ENCODE measurements at places on chromosomes 12 and 14.
A peak's percentile ranks its signal among the peaks of the same experiment; 100 is the strongest.

DNA sequence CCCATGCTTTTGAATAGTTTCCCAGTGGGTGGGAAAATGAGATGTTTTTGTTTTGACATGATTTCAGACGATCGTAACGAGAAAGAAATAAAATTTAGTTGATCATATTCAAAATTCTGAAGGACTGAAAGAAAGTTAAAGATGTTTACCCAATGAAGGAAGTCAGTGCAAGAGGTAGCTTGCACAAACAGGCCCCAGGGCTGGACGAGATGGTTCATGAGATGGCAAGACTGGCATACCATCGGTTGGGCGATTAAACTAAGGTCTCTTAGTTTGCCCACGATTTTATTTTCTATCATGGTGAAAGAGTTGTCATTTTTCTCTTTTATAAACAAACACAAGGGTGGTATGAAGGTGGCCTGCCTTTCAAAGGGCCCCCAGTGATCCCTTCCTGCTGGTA, 124.5 kb upstream of the TBX5 start:
- DNase-seq: no peak

- DNase-seq: no peak
Observed at GRCh38 chr14:81331229-81332021, 68.7 kb downstream of the STON2 start.

- no peak for DNase-seq
Observed at GRCh38 chr14:38186216-38186615, 21.5 kb upstream of the SSTR1 start.

DNA sequence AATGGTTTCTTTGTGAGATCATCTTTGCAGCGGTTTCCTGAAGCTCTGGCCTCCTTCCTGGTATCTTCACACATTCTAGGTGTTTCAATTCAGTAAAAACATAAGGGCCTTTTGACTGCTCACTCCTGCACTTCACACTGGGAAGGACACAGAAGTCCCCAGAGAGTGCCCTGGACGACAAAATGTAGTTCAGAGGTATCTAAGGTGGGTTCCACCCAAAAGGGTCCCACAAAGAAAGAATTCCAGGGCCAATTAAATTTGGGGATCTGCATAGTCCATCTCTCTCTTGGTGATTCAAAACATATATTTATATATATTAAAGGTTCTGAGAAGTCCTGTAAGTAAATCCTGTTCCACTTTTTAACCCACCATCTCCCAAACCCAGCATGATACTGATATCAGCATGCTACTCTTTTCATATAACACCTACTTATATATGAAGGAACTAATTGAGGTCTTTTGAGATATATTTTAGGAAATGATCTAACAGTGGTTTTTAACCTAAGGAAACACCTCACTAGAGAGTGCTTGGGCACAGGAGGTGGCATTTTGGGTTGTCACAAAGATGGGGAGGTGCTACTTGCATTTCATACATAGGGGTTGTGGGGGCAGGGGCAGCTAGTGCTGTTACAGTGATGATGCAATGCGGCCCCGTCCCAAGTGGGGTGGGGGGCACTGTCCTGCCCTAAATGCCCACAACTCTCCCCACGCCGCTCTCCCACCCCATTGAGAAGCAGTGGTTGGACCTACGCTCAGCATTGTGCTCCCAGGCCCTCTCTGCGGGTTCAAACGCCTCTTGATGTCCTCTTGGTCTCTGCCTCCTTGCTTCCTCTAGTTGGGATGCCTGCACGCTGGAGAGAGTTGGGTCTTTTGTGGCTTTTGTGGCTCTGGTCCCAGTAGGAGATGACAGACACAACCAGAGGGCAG, 109.4 kb downstream of the ARF6 start:
- no peak for DNase-seq

- no peak for DNase-seq
Observed at GRCh38 chr12:5908251-5908650, 36.8 kb downstream of the ANO2 start.

GRCh38 chr12:104547235-104547634, 90.5 kb downstream of the CHST11 start:
- DNase-seq: no peak

- no peak for DNase-seq
Observed at GRCh38 chr14:35506927-35507326, 27.0 kb upstream of the INSM2 start.

GRCh38 chr12:90741611-90742010, 213.4 kb downstream of the CCER1 start:
- DNase-seq: no peak

DNA sequence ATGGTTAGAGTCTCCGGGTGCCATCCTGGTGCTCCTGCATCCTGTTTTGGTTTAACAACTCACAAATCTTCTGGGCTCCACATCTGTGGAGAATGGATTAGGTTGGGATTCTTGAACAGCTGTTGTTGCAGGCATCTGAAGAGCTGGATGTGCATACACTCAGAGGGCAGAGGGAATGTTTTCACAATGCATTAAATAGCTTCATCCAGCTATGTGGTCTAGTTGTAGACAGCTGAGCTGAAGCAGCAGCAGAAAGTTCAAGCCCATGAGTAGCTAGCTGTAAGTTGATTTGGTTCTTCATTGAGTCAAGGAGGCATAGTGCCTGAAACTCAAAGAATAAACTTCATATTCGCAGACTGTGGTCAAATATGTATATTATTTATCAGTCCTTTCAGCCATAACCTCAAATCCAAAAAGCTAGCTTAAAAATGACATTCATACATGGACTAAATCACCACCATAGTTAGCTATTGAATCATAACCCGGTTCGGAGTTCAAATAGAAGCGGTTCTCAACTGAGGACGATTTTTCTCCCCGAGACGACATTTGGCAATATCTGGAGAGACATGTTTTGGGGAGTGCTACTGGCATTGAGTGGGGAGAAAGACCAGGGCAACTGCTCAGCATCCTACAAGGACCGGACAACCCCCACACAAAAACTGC, 858 bp upstream of the ANKRD13A start:
- no peak for DNase-seq

- no peak for DNase-seq
Observed at GRCh38 chr12:58424735-58425392, 483.5 kb downstream of the ATP23 start.

DNA sequence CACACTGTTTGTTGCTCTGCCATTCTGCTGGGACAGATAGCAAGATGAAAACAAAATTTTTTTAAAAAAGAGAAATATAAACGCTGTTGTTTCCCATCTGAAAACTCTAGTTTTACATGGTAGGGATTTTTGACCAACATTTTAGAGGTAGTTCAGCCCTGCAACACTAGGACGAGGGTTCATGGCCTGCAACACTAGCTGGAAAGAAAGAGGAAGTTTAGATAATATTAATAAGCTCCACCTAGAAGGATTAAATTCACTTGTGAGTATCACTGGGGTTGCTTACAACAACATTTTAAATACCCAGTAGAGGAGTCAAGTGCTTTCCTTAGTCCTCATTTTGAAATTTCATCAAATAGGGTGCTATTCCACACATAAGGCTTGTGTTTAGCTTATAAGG, 68.2 kb downstream of the SRGAP1 start:
- DNase-seq: no peak

DNA sequence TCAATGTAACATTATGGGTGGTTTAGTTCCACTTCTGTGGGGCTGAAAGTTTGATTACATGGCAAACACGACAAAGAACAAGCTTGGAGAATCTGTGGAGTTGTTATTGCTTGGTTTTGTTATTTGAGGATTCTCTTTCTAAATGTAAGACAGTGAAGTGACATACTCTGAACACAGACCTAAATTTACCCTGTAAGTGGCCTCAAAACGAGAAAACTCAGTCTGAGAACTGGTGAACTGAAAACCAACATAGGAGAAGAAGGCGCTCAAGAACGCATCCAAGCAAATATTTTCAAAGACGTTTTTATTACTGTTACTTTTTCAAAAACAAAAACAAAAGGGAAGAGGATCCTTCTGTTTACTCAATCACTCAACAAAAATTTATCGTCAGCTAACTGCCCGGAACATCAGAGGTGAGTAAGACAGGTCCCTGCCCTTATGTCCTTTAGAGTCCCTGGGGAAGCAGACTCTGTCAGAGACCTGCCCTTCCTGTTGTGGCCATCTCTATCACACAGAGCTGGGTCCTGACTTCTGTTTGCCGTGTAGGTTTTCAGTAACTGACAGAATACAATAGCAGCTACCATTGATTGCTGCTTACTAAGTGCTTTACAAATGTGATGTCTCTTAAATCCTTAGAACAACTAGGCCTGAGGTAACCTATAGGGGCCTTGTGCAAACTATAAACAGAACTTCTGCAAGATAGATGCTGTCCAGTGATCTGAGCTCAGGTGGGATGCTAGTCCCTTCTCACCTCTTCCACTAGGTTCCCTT, 79.3 kb upstream of the C12orf71 start:
- DNase-seq: no peak

DNA sequence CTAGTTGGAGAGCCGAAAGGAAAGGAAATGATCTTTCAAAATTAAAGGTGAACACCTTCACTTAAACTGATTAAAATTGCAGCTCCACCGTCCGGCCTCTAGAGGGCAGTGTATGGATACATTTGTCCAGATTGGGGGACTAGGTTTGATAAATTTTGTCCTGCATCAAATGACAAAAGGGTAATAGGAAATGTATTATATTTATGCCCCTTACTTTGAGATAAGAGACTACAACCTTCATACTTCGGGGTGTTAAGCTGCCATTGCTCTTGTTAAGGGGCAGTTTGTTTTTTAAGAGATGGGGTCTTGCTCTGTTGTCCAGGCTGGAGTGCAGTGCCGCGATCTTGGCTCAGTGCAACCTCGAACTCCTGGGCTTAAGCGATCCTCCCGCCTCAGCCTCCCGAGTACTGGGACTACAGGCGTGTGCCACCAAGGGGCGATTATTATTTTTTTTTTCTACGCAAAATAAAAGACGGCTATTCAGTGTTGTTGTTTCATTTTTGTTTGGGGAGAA, 818 bp upstream of the SUOX start:
- DNase-seq: peak; percentile 76

- DNase-seq: no peak
Observed at GRCh38 chr14:69693145-69693544, 73.8 kb upstream of the SRSF5 start.

- no peak for DNase-seq
Observed at GRCh38 chr12:94205822-94206221, 57.4 kb downstream of the PLXNC1 start.

GRCh38 chr14:71322655-71323250, 415.5 kb downstream of the PCNX1 start:
- DNase-seq: no peak

DNA sequence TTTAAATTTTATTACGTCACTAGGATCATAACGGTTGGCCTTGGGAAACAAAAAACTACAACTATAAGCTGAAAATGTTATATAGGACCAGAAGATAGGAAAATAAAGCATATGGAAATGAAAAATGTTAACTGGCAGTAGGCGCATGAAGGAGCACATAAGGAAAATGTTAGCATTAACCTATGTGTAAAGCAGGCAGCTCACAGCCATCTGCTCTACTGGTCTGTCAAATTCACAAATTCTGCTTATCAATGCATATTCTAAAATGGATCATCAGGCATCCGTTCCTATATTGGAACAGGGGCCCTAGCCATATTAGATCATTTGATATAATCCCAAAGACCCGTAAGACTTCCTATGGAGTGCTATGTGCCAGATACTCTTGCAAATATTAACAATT, 263.9 kb downstream of the MDGA2 start:
- no peak for DNase-seq

- DNase-seq: no peak
Observed at GRCh38 chr14:79686196-79686595, 525.1 kb downstream of the DIO2 start.

- DNase-seq: peak; percentile 52
Observed at GRCh38 chr12:72273851-72274351, 1.7 kb downstream of the TRHDE start.

GRCh38 chr12:85725991-85726390, 110.2 kb downstream of the RASSF9 start:
- DNase-seq: no peak

DNA sequence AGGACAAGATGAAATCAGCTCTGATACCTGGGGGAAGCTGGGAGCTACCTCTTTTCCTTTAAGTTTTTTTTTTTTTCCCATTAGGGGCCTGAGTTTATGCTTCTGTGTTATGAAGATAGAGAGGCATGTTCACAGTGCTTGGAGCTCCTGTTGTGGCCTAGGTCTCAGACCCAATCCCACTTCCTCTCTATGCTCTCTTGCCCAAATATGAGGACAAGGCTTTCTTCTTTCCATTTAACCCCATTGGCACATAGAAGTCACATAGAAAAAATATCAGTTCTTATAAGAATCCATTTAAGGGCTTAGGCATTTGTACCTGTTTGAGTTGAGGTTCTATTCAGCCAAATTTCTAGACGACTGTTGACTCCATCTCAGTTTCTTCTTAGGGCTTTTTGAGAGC, 12.6 kb downstream of the MRPS35 start:
- DNase-seq: no peak

GRCh38 chr14:33563191-33563900, 387.5 kb downstream of the EGLN3 start:
- no peak for DNase-seq

- peak; percentile 35 for DNase-seq
Observed at GRCh38 chr14:75279763-75280290, 1.2 kb downstream of the FOS start.

- DNase-seq: no peak
Observed at GRCh38 chr12:46451276-46452021, 78.9 kb upstream of the SLC38A2 start.

DNA sequence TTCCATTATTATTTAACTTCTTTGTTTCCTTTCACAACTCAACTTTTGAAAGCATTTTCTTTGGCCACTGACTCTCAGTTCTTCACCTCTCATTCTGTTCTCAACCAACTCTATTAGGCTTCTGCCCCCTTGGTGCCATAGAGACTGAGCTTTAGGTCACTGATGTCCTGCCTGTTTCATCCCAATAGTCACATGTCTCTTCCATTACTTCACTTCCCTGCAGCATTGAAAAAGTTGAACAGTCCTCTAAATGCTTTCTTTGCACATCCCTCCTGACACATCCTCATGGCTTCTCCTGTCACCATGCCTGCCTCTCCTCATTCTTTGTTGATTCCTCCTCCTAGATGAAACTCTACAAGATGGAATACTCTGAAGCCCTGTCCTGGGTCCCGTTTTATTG, 2.7 kb downstream of the CLEC12A start:
- no peak for DNase-seq

DNA sequence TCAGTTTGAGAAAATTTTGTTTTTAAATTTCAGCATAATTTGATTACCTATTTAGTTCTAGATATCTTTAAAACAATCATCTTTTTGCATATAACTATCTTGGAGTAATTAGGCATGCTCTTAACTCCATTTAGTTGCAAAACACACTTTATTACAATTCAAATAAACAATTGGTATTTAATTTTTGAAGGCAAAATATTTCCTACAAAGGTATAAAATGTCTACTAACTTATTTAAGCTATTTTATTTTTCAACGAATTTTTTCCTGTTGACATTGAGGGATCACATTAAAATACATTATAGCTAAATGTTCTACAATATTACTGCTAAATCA, 8.3 kb downstream of the FOXA1 start:
- DNase-seq: no peak

All from Calu3 (cell line).